ENCODE measurements at places on chromosomes 4 and X. TPM values are rescaled to one million over a fixed set of nuclear protein-coding genes. Genes with fewer than 3 reads are reported as not detected.

Gene TMEM31
- total RNA-seq = 0.32 TPM

Gene ZNF157
- total RNA-seq = under 0.01 TPM

- no peak for DNase-seq
Observed at GRCh38 chr4:184980261-184980660, 38.0 kb upstream of the HELT start.

GRCh38 chr4:19038231-19038630, 1016.7 kb upstream of the LCORL start:
- DNase-seq = no peak

DNA sequence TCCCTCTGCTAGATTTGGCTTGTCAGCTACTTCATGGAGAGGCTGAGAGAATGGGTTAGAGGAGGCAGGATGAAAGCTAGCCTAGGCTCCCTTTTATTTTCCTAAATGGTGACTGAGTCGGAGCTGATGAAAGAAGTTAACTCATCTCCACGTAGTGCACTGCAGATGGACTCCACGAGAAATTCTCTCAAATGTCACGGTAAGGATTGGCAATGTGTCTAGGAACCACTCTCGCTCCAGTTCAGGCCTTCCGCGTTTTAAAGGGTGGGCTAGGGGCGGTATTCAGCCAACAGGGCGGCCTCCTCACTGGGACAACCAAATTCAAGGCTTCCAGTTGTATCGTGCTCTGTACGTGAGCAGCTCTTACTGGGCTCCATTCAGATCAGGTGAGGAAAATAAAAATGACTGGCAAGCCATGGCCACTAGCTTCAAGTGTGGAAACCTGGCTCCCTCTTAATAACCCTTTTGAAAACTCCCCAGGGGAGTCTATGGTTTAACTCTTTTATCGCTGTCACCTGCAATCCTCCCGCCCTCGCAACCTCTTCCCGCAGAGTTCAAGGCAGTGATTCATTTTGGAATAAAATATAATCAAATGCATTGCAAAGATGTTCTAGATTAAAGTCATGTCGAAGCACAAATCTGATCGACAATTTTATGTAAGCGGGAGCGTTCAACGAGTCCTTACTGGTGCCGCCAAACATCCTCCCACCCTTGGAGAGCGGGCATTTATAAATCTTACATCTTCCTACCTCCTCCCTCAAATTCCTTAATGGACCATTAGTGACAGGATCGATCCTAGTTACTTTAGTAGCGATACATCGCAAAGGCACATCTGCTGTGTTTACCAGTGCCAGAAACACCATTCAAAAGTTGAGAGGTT, 1.2 kb downstream of the SPOCK3 start:
- DNase-seq = no peak

DNA sequence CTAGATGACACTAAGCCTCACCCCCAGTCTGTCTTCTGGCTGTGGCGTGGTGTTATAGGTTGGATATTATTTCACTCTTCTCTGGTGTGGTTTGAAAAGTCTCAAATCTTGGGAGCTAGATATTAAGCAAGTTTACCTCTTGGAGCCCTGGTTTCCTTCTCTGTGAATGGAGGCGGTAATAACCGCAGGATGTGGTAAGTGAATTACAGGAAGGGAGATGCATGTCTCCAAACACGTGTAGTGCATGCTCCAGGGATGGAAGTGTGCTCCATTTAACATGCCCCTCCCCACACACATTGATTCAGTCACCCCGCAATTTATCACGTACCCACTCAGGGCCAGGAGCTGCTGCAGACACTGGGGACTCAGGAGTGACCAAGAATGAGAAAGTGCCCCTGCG, 4.9 kb downstream of the ZNF275 start:
- DNase-seq = no peak

All from fibroblast of villous mesenchyme (primary cell).